IMR-90 (cell line): ENCODE measurements at places on chromosomes 4 and X. TPM values are rescaled to one million over a fixed set of nuclear protein-coding genes. Genes with fewer than 3 reads are reported as not detected.
A peak's percentile ranks its signal among the peaks of the same experiment; 100 is the strongest.

The GUCY1A1 gene
- 0.28 and 0.54 TPM in 2 replicates for total RNA-seq

The FAM9C gene
- not detected in 2 replicates for total RNA-seq

The TBX22 gene
- total RNA-seq, result not detected in 2 replicates

GRCh38 chr4:186144946-186145569, 40.6 kb downstream of the FAM149A start:
- peak overlapping the region; percentile 45 for H3K4me3 ChIP-seq
- H3K27ac ChIP-seq, result peak overlapping the region; percentile 40; the same call in 1 of the 2 replicates
- H3K4me1 ChIP-seq, result peaks cover 2% of the 10 kb centered on the region; the same call in 1 of the 2 replicates
- peaks cover 3% of the 10 kb centered on the region; the same call in 1 of the 2 replicates for H3K27me3 ChIP-seq
- peak; percentile 43 for DNase-seq
- no peaks in the 10 kb centered on the region for H3K36me3 ChIP-seq

The BEND2 gene
- total RNA-seq, result not detected in 2 replicates

- no peak for DNase-seq
- H3K4me3 ChIP-seq, result no peak overlapping the region
- no peak overlapping the region for H3K27ac ChIP-seq
- H3K4me1 ChIP-seq, result no peaks in the 10 kb centered on the region
Measured at GRCh38 chr4:97987019-97987648, 156.1 kb downstream of the STPG2 start.

GRCh38 chrX:125137521-125137920, 182.2 kb upstream of the TEX13C start:
- no peak overlapping the region for H3K4me3 ChIP-seq
- H3K27ac ChIP-seq, result no peak overlapping the region
- no peak for DNase-seq
- no peaks in the 10 kb centered on the region for H3K27me3 ChIP-seq
- no peaks in the 10 kb centered on the region for H3K4me1 ChIP-seq
- no peaks in the 10 kb centered on the region for H3K36me3 ChIP-seq

The HTR2C gene
- total RNA-seq, result not detected in 2 replicates

The PCYT1B gene
- under 0.01 TPM in 1 of 2 replicates, not detected in the other for total RNA-seq

GRCh38 chrX:19555683-19556082, 40.4 kb upstream of the MAP3K15 start:
- peaks cover 2% of the 10 kb centered on the region; the same call in 1 of the 2 replicates for H3K4me1 ChIP-seq
- H3K4me3 ChIP-seq, result no peak overlapping the region
- H3K27ac ChIP-seq, result no peak overlapping the region

GRCh38 chr4:173188648-173189047, 20.0 kb downstream of the GALNT7 start:
- H3K4me1 ChIP-seq, result peaks cover 8% of the 10 kb centered on the region; the same call in 1 of the 2 replicates
- no peaks in the 10 kb centered on the region for H3K27me3 ChIP-seq
- no peaks in the 10 kb centered on the region for H3K36me3 ChIP-seq
- no peak overlapping the region for H3K4me3 ChIP-seq
- no peak overlapping the region for H3K27ac ChIP-seq

DNA sequence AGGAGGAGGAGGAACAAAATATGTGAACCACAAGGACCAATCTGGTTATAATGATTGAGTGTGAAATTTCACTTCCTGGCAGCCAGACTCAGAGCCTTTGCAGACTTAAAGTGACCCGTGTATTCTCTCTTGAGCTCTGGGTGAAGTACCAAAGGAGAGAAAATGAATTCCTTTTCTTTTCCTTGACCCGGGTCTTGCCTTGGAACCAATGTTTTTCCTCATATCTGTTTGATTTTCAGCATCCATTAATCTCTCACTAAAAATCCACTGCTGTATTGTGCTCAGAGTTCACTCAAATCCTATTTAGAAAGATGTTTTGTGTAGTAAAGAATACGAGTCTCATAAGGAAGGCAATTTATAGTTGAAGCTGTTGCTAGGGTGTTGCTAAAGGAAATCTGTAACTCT, 78.3 kb upstream of the C1QTNF7 start:
- H3K27me3 ChIP-seq, result peaks cover 17% of the 10 kb centered on the region
- no peak overlapping the region for H3K4me3 ChIP-seq
- H3K27ac ChIP-seq, result no peak overlapping the region
- DNase-seq, result no peak

The ASB5 gene
- total RNA-seq, result 0.18 and 0.56 TPM in 2 replicates

GRCh38 chrX:115560211-115560977, 580 bp upstream of the PLS3 start:
- peaks cover 3% of the 10 kb centered on the region for H3K4me1 ChIP-seq
- no peaks in the 10 kb centered on the region for H3K36me3 ChIP-seq
- H3K27me3 ChIP-seq, result peaks cover 2% of the 10 kb centered on the region; the same call in 1 of the 2 replicates
- peak; percentile 75 for DNase-seq

The FGF13 gene
- under 0.01 and 0.18 TPM in 2 replicates for total RNA-seq

DNA sequence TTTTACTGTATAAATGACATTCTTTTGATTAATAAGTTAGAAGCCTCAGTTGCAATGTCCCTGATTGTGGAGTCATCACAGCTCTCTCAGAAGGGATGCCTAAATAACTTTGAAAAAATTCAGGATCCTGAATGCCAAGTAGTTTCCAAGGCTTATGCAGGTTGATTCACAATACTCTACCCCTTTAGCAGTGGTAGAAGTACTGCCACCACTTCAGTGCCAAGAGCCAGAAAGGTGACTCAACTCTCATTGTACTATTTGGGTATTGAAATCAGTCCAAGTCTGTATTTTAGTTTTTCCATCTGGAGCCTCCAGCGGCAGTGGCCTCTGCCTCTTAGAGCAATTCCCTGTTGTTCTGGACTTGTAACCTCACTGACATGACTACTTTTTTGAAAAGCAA, 320.1 kb upstream of the NDST4 start:
- H3K27me3 ChIP-seq, result no peaks in the 10 kb centered on the region
- H3K36me3 ChIP-seq, result no peaks in the 10 kb centered on the region
- DNase-seq, result no peak
- no peak overlapping the region for H3K27ac ChIP-seq
- H3K4me1 ChIP-seq, result no peaks in the 10 kb centered on the region

GRCh38 chr4:38803833-38804653, 548 bp downstream of the TLR1 start:
- H3K27ac ChIP-seq, result no peak overlapping the region
- H3K4me3 ChIP-seq, result no peak overlapping the region
- no peaks in the 10 kb centered on the region; the same call in 1 of the 2 replicates for H3K27me3 ChIP-seq
- no peaks in the 10 kb centered on the region for H3K4me1 ChIP-seq
